Iris pigment epithelial cell (primary cell): ENCODE measurements at places on chromosomes 4 and X.

GRCh38 chr4:36692586-36692985, 411.2 kb downstream of the DTHD1 start:
- DNase-seq = no peak

DNA sequence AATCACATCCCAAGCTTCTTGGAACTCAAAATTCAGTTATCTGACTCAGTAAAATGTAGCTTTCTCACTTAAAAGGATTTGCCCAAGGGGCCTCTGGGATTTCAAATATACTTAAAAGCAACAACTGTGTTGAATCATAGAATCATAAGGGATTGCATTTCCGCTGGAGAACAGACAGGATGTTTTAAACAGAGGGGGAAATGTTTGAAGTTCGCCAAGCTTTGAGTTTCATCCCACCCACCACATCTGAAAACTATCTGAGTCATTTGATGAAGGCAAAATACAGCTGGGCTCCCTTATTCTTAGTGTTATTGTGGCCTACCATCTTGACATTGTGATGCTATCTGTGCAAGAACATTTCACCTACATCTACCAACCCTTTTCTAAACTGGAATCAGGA, 73.5 kb downstream of the PPP1R2C start:
- peak; percentile 3 for DNase-seq

DNA sequence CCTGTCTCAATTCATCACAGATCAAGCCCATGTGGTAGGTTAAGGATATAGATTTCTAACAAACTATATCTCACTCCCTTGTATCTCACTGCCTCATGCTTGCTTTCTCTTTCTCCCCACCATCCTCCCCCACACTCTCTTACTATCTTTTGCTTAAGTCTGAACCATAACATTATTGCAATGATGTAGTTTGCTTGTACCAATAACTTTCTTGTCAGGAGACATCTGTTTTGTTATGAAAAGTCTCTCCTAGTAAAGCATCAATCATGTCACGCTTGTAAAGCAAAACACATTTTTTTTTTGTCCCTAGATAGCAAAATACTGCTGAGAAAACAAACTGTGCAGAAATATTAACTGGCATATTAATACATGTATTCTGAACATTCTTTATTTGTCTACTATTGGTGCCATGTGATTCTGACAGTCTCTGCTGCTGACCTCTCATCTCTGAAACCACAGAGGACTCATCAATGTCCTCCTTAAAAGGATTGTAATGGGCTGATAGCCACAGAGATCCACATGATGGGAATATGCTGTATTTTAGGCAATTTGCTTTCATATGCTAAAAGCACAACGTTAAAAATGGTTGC, 217.5 kb downstream of the VEGFC start:
- DNase-seq = no peak

DNA sequence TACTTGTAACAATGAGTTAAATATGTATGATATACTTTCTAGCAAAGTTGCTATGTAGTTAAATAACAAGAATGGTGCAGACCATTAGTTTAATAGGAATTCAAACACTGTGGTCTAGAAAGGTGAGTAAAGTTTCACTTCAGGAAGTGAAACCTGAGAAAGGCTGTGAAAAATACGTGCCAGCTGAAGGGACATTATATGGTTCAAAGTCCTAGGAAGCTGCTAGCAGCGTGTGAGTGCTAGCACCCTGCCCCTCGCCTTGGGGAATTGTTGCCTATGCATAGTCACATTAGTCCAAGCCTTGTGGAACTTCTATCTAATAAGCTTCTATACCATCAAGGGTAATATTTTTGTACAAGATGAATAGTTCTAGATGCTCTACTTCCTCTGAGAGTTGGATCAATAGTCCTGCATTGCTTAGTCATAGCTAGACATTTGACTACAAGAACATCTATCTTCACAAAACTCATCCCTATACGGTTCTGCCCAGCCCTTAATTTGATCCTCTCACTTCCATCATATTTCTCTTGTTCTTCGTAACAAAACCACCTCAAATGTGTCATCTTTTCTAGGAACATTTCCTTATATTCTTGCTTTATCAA, 45.8 kb upstream of the ARSJ start:
- DNase-seq = no peak

DNA sequence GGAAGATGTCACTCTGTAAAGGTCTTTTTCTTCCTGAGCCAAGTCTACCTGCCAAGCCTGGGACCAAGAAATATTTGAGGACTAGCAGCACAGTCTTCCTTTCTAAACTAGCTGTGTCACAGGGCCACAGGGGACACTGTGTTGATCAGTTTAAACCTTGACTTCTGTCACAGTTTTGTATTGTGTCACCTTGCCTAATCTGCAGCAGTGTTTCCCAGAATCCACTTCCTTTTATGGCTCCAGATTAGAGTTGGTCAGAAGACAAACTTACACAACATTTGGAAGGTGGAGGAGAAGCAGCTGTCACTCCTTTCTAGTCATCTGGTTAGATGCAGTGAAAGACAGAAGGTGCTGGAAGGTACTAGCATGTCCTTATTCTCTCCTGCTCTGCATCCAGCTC, 143.1 kb upstream of the BCOR start:
- DNase-seq = no peak
